Osteocyte (in vitro differentiated cells): ENCODE measurements at places on chromosomes 16 and 17. TPM values are rescaled to one million over a fixed set of nuclear protein-coding genes. Genes with fewer than 3 reads are reported as not detected.

DNA sequence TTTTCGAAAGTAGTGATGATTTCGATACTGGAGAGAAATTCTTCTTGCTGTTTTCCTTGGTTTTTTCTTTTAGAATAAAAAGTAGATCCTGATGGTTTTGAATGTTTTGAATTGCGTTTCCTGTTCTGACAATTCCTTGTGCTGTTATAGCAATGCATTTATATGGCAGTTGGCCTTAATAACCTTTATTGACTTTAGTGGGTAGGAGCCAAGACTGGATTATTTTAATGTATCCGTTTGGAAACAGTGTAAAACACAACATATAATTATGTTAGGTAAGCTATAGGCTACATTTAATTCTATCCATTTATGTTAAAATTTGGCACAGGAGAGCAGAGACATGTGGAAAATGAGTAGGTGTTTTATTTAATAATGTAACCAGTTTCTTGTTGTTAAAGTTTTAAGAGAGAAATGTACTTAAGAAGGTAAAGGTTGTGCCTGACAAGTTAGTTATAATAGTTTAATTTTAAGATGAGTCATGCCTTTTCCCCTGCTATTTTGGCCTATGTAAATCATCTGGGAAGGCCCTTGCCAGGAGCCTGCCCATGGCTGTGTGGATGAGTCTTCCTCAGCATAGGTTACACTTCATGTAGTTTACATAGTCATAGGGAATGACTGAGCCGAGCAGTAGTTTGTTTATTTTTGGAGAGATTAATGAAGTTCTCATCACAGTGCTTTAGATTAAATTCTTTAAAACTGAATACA, 189.9 kb downstream of the FTO start:
- DNase-seq = no peak

GRCh38 chr16:14041164-14041563, 30.0 kb upstream of the MRTFB start:
- no peak for DNase-seq

DNA sequence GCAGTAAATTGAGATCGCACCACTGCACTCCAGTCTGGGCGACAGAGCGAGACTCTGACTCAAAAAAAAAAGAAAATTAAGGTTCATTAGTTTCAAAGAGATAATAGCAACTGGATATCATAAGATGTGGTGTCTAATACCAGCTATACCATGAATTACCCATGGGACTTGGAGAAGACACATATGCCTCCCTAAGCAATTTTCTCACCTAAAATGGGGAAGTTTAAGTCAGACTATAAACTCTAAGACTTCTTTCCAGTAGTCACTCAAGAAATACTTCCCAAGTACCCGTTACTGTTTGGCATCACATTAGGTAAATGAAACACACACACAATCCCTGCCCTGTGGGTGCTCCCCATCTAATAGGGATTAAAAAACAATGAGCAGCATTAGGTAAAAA, 22.6 kb downstream of the SMURF2 start:
- DNase-seq = no peak

- DNase-seq = peak; percentile 98
Observed at GRCh38 chr16:352547-353403, at the start of gene AXIN1. Gene AXIN1 (minus strand): TSS chr16:352723. CDS start chr16:347025, 5,698 bp downstream.

DNA sequence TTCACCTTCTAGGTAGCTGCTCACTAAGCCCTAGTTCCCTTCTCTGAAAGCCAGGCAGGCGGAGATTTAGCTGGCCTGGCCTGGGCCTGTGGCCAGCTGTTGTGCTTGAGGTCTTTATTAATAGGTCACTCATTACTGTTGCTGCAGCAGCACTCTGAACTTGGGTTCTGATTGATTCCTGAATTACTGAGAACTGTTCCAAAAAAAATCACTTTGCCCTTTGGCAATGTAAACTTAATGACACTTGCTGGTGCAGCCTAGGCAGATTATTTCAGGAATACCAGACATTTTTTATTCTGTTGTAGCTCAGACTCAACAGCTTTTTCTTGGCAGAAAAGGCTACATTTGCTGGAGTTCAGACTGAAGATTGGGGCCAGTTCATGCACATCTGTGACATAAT, 2.7 kb downstream of the TOM1L1 start:
- DNase-seq = no peak

DNA sequence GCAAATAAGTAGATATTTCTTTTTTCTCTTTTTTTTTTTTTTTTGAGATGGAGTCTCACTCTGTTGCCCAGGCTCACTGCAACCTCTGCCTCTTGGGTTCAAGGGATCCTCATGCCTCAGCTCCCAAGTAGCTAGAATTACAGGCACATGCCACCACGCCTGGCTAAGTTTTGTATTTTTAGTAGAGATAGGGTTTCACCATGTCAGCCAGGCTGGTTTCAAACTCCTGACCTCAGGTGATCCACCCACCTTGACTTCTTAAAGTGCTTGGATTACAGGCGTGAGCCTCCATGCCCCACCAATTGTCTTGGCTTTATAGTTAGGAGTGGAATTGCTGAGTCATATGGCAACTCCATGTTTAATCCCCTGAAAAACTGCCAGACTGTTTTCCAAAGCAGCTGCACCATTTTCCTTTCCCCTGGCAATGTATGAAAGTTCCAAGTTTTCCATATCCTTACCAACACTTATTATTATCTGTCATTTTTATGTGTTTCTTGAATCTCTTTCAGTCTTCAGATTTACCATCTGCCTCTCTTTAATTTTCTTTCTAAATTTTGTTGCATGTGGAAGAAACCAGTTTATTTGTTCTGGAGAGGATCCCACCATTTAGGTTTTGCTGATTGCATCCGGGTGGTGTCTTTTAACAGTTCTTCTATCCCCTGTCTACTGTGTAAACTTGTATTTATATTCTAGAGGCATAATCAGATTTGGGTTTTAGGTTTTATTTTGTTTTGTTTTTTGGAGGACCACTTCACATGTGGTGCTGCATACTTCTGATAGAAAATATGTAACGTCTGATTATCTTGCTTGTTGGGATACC, 9.9 kb upstream of the CES3 start:
- no peak for DNase-seq

DNA sequence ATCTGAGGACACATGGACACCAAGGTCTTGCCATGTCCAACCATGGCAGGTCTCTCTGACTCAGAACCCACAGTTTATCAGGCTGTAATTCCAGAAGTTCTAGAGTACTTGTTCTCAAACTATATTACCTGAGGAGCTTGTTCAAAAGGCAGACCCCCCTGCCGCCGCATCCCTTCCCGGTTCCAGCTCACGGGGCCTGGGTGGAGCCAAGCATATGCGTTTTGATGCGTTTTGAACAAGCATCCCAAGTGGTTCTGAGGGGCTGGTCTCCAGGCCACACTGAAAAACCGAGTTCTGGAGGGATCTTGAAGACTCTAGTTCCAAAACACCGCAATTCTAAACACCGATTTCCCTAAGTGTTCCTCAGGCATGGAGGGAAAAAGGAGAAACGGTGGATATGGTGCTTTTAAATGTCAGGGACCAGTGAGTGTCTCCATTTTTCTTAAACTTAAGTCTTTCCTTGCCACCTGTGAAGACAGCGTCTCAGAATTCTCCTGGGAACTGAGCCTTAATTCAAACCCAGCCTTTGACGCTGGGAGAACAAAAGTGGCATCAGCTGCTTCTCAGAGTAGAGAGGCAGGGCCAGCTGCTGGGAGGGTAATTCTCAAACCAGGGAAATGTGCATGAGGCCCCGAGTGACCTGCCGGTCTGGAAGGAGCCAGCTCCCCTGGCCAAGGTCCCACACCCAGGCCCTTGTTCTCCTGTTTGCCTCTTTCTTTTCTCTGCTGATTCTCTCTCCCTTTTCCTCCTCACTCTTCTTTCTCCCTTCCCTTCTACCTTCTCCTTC, 84.4 kb upstream of the PLCG2 start:
- no peak for DNase-seq

DNA sequence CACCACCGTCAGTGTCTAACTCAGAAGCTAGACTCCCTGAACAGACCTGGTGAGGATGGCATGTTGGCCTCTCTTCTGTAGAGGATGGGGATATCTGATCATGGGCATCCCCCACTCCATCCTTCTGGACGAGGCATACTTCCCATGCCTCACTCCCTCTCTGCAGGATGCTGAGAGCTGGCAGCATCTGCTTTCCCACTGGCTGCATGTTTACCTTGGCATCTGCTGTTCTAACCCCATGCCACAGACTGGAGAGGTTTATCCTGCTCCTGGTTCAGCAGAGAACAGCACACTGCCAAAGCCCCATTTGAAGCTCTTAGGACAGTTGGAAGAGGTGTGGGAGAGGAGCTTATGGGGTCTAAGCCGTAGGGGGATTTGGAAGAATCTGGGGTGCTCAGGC, 46.0 kb downstream of the YPEL2 start:
- DNase-seq = no peak

GRCh38 chr16:31093132-31093703, 1.4 kb downstream of the VKORC1 start:
- DNase-seq = no peak

GRCh38 chr17:77693776-77694175, 264.7 kb upstream of the TNRC6C start:
- DNase-seq = peak; percentile 66

- no peak for DNase-seq
Observed at GRCh38 chr17:9332132-9332494, 243.5 kb downstream of the STX8 start.

DNA sequence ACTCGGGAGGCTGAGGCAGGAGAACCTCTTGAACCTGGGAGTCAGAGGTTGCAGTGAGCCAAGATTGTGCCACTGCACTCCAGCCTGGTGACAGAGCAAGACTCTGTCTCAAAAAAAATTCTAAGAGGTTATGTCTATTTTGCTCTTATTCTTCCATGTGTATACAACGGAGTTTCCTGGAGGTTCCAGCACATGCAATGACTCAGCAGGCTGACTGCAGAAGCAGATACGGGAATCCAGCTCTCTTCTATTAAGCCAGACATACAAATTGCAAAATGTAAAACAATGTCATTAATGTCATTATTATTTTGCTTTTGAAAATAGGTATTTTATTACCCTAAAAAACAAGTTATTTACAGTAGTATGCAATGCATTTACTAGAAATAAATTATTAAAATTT, 18.4 kb downstream of the MIEF2 start:
- no peak for DNase-seq

GRCh38 chr16:89601906-89602272, 11.6 kb upstream of the DPEP1 start:
- DNase-seq = no peak

- no peak for DNase-seq
Observed at GRCh38 chr17:68248891-68249290, 1.0 kb downstream of the AMZ2 start.

DNA sequence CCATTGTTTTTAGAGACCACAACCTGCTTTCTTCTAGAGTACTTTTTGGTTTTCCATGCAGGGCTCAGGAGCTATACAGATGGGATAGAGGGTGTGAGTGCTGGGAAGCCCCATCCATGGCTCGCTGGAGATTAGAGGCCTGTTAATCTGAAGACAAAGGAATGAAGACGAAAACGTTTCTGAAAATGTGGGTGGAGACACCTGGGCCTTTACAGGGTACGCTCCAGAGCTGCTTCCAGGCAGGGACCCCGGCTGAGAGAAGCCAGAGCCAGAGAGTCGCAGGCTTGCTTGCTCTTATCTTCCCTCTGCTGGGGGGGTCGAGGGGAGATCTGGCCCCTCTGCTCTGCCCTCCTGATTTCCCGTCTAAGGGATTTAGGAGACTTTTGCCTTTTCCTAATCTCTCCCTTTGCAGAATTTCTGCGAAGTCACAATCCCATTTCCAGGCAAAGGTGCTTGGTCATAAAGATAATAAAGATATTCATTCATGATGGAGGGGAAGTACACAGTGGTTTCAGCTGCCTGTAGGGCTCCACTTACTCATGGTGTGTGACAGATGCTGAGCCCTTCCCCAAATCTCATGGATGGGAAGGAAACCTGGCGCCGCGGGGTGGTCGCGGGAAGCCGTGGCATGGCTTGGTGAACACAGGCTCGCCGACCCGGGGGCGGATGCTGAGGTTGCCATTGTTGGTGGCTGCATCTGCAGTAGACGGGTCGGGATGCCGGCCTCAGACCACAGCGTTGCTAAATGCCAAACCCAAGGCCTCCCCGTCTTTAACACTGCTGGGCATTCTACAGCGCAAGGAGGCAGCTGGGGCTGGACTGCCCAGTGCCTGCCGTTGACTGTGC, 4.8 kb upstream of the SOCS3 start:
- DNase-seq = no peak

EFCAB5 gene
- 0.60 and 1.2 TPM in 2 replicates for total RNA-seq

RECQL5 gene
- total RNA-seq = 39.2 and 44.7 TPM in 2 replicates

ZNF629 gene
- 26.7 and 27.2 TPM in 2 replicates for total RNA-seq

NPW gene
- 4.1 and 4.4 TPM in 2 replicates for total RNA-seq

SNAI3 gene
- not detected in 2 replicates for total RNA-seq

CD300LB gene
- total RNA-seq = not detected in 2 replicates

MYL4 gene
- not detected in 2 replicates for total RNA-seq

CBFA2T3 gene
- not detected in 2 replicates for total RNA-seq

TRAF7 gene
- 78.1 and 84.9 TPM in 2 replicates for total RNA-seq
